ENCODE measurements at places on chromosomes 5 and 9.

DNA sequence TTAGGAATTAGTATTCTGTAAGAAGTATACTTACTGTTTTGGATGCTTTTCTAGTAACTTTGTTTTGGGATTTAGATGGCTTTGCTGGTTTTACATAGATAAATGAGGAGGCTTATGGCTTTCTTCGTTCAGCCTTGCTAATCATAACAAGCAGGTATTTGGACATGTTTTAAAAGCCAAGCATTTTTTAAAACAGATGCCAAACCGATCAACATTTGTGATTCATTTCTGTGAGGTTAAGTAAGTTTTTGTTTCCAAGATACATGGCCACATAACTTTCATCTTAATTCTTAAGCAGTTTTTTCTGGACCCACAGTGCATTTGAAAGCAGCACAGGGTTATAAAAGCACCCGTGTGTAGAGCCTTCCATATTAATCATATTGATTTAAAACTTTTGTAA is 21.7 kb downstream of the TARS1 start:
- no peak for DNase-seq

GRCh38 chr5:42819745-42820144 is 8.1 kb upstream of the SELENOP start:
- DNase-seq, result no peak

DNA sequence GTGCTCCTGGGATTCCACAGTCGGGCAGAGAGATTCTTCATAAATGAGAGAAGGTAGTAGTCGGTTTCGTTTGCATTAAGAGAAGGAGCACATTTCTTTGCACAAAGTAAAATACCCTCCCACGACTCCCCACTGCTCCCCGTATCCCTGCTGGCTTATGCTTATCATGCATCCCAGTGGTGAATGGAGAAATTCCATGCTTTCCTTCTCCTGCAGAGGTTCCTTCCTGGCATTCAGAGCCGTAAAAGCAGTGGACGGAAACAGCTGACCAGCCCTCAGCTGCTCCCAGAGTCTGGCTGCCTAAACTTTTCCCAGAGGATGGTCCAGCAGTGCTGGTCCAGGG is 93.1 kb downstream of the C9orf152 start:
- DNase-seq, result no peak

GRCh38 chr9:99744132-99744531 is 77.6 kb upstream of the NR4A3 start:
- no peak for DNase-seq

- DNase-seq, result no peak
Measured at GRCh38 chr5:171978519-171978918, 27.9 kb downstream of the FBXW11 start.

- DNase-seq, result no peak
Measured at GRCh38 chr9:114237781-114238180, 82.4 kb downstream of the COL27A1 start.

DNA sequence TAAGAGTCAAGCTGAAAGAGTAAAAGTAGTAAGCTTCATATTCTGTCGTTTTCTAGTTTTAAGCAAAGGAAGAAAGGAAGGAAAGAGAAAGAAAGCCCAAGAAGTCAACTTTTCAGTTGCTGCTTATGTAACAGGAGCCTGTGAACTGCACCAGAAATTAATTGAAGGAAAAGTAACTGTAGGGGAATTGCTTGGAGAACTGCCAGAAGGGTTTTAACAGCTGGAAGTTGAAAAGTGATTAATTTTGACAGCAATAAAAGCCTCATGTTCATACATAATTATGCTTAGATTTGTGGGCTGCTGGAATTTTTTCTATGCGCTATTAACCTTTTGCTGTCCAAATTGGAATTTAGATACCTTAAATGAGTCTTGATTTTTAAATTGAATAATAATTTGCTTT is 255.7 kb downstream of the ENC1 start:
- no peak for DNase-seq

DNA sequence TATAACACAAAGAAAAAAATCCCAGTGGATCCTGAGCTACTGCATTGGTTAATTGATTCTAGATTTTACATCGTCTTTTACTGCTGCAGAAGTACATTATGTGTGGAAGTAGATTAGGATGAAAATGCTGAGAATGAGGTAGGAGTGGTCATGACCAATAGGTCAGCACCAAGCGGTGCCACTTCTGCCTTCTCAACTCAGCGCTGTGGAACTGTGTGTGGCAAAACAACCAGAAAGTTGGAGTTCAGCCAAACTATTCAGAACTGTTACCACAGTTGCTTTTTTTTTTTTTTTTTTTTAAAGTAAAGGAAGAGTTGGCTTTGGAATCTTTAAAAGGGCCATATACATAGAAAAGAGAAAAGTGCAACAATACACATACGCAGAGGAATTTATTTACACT is 24.2 kb downstream of the POU5F2 start:
- no peak for DNase-seq

DNA sequence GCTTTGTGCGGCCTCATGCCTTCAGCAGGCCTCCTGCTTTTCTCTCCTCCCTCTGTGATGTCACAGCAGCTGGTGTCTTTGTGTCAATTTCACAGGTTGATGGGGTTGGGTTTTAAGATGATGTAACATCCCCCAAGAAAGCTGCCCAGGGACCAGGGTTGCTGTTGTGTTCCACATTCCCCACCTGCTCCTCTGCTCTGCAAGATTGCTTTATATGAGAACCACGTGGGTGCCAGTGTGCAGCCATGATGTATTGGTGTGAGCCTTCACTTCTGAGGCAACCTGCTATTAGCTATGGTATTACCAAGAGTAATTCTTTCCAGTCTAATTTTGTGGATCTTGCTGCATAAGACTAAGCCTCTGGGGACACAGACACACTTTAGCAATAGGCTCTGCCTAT is 213.0 kb upstream of the ADAMTS16 start:
- DNase-seq, result no peak

DNA sequence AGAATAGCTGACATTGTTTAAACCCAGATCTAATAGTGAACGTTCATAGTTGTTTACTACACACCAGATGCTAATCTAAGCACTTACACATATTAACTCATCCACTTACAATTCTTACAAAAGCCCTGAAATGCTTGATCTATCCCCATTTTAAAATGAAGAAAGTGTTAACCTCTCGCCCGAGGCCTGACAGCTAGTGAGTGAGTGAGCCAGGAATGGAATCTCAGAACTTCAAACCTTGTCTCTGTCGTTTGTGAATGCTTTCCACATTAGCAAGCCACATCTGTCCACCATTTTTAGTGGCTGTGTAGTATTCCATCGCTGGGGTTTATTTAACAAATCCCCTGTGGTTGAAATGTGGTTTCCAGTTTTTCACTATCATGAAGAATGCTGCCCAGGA is 24.9 kb upstream of the NEURL1B start:
- no peak for DNase-seq

- DNase-seq, result no peak
Measured at GRCh38 chr5:60507687-60508086, 192.3 kb downstream of the DEPDC1B start.

- DNase-seq, result no peak
Measured at GRCh38 chr5:118165619-118166018, 822.7 kb downstream of the DTWD2 start.

DNA sequence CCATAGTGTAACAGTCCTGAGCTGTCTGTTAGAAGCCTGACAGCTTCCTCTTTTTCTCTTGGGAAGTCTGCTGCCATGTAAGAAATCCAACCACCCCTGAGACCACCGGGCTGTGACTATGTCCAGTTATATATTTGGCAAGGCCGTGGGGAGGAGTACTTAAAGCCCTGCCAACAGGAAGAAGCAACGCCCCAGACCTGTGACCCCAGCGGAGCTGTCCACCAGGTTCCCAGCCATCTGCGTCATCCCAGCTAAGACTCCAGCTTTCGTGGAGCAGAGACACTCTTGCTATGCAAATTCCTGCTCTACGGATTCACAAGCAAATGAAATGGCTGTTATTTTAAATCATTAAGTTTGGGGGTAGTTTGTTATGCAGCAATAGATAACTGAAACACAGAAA is 417.3 kb downstream of the TLE4 start:
- no peak for DNase-seq

- DNase-seq, result no peak
Measured at GRCh38 chr5:139767960-139768359, 27.6 kb upstream of the PSD2 start.

GRCh38 chr5:152901754-152902153 is 496.7 kb upstream of the NMUR2 start:
- no peak for DNase-seq

DNA sequence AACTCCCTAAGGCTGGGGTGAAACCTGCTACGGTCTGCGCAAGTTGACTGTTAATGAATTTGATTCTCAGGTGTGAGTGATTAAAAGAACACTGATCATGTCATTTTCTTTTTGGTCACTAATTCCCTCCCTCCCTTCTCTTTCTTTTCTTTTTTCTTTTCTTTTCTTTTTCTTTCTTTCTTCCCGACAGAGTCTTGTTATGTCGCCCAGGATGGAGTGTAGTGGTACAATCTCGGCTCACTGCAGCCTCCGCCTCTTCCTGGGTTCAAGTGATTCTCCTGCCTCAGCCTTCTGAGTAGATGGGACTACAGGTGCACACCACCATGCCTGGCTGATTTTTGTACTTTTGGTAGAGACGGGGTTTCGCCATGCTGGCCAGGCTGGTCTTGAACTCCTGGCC is 2.6 kb downstream of the ANXA1 start:
- no peak for DNase-seq

DNA sequence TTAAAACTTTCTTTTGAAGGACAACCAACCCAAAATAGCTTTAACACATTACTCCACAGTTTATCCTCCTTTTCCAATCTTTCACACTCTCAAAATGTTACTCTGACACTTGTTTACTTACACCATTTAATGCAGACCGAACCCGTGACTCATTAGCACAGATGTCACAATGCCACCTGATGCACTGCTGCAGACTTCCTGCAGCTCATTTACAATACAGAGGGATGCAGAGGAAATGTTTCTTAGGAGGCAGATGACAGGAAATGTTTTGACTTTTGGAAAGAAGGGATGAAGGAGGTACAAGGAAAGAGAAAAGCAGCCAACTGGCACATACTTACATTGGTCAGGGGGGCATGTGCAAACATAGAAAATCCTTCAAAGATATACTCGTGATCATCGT is 39.0 kb downstream of the DROSHA start:
- no peak for DNase-seq

GRCh38 chr5:66382152-66382551 is 214.0 kb upstream of the MAST4 start:
- no peak for DNase-seq

DNA sequence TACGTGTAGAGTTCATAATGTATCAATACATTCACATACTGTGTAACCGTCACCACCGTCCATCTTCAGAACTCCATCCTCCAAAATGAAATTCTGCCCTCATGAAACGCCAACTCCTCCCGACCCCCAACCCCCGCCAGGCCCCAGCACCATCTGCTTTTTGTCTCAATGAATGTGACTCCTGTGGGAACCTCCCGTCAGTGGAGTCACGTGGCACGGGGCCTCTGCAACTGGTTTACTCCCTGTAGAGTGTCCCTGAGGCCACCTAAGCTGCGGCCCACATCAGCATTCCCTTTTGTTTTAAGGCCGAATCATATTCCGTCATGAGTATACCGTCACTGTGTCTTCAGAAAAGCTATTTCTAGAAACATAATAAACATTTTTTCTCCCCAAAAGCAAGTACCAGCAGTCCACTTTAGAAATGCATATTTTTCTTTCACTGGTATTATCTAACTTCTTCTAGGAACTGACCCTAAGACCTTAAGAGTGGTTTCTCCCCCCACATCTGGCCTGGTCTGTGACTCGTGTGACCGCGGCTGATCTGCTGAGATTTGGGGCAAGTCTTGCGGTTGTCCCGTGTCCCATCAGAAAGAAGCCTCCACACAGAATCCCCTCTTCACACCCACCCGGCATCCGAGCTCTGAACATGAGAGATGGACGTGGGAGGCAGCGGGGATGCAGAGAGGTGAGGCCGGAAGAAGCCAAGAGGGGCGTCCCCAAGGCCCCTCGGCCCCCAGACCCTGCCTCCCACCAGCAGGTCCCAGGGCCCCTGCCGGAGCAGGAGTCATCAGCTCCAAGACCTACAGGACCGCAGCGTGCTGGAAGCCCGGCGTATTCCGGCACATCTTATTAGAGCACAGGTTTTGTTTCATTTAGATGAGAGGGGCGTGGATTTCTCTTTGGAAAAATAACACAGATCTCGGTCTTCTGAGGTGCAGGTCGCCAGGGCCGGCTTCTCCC is 38.3 kb downstream of the SLC6A3 start:
- DNase-seq, result no peak

DNA sequence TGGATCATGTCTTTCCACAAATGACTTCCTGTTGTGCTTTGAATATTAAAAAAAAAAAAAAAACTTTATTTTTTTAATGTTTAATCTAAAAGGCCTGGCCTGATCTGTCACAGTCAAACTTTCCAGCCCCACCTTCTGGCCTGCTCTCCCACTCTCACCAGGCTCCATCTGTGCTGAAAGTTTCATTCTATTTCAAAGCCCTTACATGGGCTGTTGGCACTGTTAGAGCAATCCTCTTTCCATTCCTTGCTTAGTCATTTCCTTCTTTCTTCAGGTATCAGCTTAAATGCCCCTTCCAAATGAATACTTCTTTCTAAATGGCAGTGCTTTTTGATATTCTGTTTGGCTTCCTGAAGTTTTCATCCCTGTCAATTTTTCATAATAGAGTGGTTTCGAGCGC is 1104.8 kb upstream of the C9orf72 start:
- no peak for DNase-seq

- no peak for DNase-seq
Measured at GRCh38 chr5:95177456-95177855, 107.4 kb downstream of the MCTP1 start.

DNA sequence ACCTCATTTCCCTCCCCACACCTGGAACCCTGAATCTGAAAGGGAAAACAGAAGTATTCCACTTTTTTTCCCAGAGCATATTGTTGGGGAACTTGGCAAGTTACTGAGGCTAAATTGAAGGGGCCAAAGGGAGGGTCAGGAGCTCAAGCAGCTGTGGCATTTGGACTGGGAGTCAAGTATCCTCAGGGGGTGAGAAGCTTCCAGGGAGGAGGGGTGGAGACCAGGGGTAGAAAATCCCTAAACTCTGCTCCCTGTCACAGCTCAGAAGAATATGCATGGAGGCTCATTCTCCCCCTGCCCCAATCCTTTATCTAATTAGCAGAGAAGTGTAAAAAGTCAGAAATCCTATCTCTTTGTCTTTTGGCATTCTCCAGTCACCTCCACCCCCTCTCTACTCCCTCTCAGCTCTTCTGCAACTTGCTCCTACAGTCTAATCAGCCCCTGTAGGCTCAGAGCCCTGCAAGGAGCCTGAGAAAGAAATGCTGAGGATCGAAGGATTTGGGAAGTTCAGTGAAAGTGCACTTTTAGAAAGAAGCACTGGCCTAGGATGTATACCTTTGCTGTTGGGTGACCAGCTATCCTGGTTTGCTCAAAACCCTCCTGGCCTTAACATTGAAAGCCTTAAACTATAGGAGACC is 5.7 kb upstream of the WNT8A start:
- no peak for DNase-seq

DNA sequence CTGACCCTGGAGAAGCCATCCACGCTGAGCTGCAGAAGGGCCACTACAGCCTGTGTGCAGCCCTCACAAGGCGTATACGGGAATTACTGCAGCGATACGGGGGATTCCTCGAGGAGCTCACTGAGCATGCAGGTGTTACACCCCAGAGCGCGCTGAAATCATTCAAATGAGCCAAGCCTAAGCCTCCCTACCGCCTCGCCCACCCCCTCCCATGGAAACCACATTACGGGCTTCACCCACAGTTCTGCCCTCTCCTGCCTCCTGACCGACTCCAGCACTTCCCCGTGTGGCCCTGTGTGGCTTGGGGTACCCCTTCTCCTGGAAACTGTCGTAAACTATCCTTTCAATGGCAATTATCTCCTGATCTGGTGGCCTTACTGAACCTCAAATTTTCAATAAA is 13.3 kb downstream of the SURF6 start:
- no peak for DNase-seq
